ENCODE measurements at places on chromosomes 2 and 18.

- DNase-seq, result no peak
These were observed 126.3 kb downstream of the LTBP1 start for GRCh38 chr2:33073018-33073417.

DNA sequence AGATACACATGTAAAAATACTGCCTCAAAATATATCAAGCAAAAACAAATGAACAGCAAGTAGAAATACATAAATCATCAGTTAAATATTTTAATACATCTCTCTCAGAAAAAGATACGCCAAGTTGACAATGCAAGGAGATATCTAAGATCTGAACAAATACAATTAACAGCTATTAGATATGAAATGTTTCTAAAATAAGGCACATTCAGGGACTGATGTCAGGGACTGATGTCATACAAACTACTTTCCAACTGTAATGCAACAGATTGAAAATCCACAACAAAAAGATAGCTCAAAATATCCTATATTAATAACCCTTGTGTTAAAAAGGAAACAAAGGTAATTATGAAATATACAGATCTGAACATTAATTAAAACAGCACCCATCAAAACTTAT lies 51.7 kb downstream of the TLK1 start:
- DNase-seq, result no peak

- DNase-seq, result no peak
These were observed 28.3 kb downstream of the CYBRD1 start for GRCh38 chr2:171550613-171551012.

GRCh38 chr18:48887905-48888772 lies 62.6 kb downstream of the SMAD7 start:
- DNase-seq, result no peak

GRCh38 chr2:241885291-241885945 lies 15.9 kb downstream of the RTP5 start:
- DNase-seq, result peak; percentile 72

- no peak for DNase-seq
These were observed 118.9 kb downstream of the SPOPL start for GRCh38 chr2:138620431-138620830.

- no peak for DNase-seq
These were observed 58.8 kb downstream of the RNF152 start for GRCh38 chr18:61833978-61834377.

- DNase-seq, result no peak
These were observed 89.2 kb downstream of the SP100 start for GRCh38 chr2:230505162-230505561.

DNA sequence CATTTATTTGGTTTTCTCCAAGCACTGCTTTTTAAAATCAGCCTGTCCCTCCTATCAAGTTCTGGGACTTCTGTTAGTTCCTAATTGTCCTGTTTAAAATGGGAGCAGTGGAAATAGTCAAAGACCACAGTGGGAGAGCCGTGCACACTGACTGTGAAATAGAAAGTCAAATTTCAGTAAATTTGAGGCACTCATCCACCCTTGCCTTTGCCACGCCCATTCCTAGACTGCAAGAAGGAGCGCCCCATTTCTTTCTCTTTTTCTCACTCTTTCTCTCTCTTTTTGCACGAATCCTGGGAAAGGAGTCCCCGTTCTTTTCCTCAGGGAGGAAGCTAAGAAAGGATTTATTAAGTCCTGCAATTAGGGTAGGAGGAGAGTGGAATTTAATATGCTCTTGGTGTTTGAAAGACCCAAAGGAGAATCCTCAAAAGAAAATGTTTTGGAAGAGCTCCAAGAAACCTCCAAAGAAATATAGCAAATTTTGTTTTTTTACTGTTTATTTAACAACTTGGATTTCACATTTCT lies 7.5 kb downstream of the COL6A3 start:
- no peak for DNase-seq

DNA sequence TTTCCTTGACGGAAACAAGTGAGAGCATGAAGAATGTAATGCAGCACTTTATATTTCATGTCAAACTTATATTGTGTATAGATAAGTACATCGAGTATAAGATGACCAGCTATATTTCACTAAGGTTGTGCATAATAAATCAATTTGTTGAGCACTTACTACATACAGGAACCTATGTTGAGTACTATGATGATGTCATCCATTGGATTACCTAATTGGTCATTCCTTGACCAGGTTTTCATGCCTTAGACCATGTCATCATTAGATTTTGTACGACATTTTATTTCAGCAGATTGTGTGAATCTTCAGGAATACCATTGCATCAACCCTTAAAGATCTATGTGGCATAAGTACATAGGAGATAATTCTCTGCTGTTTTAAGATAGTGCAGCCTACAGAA lies 119.7 kb downstream of the CPS1 start:
- no peak for DNase-seq

GRCh38 chr2:7927691-7928090 lies 754.2 kb upstream of the ID2 start:
- no peak for DNase-seq

DNA sequence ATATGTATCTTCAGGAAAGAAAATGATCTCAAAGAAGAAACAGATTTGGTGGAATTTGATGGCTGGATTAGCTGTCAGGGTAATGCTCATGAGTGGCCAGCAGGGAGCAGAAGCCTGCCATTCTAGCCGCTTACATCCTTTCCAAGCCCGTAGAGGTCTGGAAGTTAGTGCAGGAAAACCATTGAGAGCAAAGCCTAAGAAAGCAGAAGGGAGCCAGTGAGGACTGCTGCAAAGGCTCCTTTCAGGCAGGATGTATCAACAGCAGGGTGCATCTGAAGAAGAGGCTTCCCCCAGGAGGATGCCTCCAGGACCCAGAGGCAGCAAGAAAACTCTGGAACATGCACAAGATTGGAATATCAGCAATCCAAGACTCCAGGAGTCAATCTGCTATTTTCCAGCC lies 22.9 kb upstream of the LBH start:
- peak; percentile 76 for DNase-seq

DNA sequence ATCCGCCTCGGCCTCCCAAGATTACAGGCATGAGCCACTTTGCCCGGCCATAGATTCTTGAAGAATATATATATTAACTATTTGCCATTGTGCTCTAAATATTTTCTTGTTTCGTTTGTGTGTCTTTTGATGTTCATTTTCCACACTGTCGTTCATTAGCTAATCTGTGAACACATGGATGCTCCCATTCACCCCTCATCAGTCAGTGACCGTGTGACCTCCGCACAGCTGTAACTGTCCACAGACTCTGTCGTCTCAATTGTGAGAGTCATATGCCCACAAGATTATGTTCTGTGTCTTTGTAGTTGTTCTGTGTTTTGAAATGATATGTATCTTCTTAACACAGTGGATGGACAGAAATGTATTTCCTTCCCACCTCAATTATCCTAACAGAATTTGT lies 29.6 kb downstream of the RAMP1 start:
- no peak for DNase-seq

DNA sequence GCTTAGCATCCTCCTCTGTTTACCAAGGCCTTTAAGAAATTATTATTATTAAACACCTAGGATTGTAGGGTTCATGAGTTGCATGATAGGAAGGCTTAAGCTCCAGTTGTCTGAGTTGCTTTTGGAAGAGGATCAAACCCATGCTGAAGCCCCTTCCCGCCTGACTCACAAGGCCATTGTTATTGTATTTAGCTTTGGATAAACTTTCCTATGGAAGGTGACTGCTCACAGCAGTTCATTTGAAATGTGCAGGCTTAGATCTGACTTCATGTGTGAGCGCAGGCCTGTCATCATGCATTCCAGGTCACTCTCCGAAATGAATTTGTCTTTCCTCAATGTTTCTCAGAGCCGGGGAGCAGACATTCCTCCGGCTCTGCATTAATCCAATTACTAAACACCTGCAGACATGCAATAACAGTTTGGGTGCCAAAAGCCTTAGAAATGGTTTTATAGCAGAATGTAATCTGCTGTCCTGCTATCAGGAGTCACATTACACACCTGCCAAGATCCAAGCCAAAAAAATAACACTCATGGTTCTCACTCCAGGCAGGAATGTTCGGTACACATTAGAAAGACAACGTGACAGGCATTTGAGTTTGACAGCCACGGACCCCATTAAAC lies 119.9 kb downstream of the OSR1 start:
- no peak for DNase-seq

DNA sequence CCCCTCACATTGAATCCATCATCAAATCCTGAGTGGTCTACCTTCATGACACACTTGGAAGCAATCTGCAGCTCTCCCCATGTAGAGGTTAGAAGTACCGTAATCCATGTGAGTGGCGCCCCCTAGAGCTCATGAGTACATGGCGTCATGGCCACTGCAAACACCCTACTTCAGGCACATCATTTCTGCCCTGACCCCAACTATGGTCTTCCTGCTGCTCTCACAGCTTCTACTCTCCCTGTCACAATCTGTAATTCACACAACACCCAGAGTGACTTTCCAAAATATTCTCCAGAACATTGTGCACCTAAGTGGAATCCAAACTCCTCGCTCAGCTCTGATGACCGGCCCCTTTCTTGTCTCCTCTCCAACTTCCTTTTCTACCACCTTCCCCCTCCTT lies 141.9 kb downstream of the ANKRD44 start:
- peak; percentile 52 for DNase-seq

- DNase-seq, result no peak
These were observed 53.3 kb downstream of the HIBCH start for GRCh38 chr2:190266314-190266713.

All from NCI-H345 (cell line).